Stimulated activated CD8-positive, alpha-beta memory T cell treated with anti-CD3 and anti-CD28 coated beads, Interleukin-2, amount 100 ng/mL, for 48 hours (primary cell): ENCODE measurements at places on chromosomes 4 and X.
A peak's percentile ranks its signal among the peaks of the same experiment; 100 is the strongest.

DNA sequence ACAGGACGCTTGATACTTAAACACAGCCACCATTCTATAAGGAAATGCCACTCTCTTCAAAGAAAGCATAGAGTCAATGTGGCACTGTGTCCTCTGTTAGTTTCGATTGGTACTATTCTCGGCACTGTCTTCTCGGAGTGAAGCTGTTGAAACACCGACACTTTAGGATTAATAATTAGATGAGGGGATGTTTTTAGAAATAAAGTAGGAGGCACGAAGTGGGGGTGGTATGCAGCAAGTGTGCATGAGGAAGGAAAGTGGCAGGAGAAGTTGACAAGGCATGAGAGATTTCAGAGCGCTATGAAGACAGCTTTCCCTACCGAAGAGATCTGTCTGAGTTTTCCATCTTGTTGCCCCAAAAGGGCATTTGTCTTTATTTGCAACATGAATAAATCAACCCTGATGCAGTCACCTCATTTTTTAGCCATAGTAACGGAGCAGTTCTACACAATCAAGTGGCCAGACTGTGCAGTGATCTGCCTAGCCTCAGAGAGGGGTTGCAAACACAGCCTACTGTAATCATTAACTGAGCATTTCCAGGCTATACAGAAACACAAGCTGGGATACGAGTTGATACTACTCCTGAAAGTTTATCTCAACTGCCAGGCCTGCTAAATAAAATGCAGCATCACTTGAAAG, 8.3 kb downstream of the GPRIN3 start:
- DNase-seq, result no peak

- DNase-seq, result no peak
Observed at GRCh38 chr4:48639807-48640206, 140.3 kb downstream of the FRYL start.

- DNase-seq, result peak; percentile 28
Observed at GRCh38 chrX:53445977-53446376, 11.8 kb upstream of the HSD17B10 start.

DNA sequence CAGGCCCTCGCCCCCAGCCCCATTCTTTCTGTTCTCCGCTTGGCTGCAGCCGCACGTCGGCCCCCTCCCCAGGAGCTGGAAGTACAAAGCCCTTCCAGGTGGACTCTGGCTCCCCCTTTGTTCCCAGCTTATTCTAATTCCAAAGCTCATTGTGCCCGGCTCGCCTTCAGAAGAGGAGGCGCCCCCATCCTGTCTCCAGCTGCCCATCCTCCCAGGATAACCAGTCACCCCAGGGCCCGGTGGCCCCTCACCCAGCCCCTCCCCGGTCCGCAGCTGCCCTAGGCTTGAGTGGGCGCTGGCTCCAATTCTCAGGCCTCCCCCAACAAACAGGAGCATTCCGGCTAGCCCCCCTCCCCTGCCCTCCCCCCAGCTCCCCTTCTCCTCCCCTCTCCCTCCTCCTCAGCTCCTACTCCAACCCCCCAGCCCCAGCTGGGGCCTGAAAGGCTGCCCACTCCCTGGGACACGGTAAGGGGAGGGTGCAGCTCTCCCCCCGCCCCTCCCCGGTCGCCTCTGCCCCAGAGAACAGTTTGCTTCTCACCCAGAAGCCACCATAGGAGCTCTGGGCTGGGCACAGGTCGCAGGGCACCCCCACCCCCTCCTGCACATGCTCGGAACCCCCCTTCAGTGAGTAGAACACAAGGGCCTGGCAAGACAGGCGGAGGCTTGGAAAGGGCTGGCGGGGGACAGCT, 3.1 kb upstream of the SLC6A8 start:
- DNase-seq, result no peak

DNA sequence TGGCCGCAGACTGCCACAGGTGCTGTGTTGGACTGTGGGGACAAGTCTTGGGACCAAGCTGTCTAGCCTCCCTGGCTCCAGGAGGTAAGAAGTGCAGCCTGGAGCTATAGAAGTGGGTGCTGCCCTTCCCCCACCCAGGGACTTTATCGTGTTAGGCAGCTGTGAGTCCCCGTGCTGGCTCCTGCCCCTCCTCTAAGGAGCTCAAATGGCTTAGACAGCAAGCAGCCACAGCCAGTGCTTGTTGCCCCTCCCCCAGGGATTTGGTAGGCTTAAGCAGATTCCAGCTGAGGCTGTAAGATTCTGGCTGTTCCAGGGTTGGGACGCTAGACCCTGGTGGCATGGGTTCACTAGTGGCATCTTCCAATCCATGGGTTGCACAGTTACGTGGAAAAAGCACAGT, 979.4 kb upstream of the PCDH10 start:
- no peak for DNase-seq

GRCh38 chr4:82519776-82520175, 42.0 kb downstream of the TMEM150C start:
- no peak for DNase-seq

DNA sequence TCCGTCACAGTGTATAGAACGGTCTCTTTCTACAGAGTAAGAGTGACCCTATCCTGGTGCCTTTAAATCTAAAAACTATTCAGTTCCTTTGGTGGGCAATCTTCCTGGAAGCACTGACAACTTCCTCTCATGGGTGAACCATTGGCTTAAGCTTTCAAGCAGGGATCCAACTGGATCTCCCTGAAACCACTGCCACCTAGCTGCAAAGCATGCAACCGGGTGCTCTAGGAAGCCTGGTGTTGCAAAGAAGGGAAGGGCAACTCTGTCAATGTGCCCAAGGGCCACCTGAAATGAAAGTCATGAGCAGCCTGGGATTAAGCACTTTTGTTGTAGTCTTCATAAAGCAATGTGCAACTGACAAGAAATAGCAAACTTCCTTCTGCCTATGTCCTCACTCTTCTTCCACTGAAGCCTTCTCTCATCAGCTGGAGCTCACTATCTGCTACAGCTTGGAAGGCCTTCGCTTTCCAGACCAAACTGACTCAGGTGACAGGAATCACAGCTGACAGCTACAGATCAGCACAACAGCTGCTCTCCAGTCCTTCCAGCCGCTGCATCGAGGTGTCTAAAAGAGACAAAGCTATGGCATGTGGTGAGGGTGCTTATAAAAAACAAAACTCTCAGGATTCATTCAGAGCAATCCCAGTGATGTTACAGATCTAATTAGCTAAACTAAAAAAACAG, 46.1 kb downstream of the SETD7 start:
- no peak for DNase-seq

DNA sequence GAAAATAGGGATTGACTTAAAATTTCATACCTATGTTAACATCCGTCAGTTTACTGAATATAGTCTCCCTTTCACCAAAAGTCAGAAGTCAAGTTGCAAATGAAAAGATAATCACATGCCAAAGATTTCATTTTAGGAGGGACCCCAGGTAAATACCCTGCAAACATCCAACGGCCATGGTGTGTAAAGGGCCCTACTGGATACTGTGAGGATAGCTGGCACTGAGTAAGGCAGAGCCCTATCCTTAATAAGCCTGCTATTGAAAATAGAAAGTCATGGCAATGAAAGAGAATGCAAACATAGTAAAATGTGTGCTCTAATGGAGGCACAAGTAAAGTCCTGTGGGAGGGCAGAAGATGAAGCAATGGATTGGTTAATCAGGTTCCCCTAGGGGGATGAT, 20.9 kb downstream of the STK26 start:
- no peak for DNase-seq

DNA sequence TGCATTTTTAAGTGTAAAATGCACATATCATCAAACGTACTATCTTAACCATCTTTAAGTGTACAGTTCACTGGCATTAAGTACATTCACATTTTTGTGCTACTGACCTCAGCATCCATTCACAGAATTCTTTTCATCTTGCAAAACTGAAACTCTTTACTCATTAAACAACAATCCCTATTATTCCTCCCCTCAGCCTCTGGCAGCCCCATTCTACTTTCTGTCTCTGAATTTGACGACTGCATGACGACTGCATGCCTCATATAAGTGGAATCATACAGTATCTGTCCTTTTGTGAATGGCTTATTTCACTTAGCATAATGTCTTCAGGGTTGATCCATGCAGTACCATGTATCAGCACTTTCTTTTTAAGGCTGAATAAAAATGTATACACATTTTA, 38.7 kb downstream of the CNKSR2 start:
- DNase-seq, result no peak

DNA sequence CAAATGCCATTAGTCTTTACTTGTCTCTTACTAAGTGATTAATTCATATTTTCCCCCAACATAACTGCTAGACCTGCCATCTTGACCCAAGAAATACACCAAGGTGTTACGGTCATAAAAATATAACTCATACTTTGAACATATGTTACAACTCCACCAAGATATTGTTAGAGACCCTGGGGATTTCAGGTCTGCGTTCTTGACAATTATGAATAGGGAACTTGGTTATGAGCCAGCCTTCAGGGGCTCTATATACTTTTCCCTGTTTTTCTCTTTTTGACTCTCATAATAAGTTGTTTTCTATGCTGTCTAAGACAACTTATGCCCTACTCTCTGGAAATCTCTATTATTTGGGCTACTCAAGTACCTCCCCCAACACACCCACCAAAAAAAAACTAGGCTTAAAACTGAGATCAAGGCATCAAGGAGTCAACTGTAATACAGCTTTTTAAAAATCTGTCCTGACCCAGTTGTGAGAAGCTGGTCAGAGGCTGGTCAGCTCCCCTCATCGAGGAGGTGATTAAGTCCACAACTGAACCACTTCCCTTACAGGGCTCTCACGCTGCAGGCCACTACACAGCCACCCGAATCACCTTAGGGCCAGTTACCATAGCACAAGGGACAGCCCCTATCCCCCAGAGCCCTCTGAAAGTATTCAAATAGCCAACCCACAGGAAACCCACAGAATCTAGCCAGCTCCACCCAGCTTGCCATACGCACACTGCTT, 10.5 kb upstream of the TLR3 start:
- DNase-seq, result no peak

GRCh38 chr4:15378062-15378461, 49.8 kb upstream of the C1QTNF7 start:
- DNase-seq, result no peak

DNA sequence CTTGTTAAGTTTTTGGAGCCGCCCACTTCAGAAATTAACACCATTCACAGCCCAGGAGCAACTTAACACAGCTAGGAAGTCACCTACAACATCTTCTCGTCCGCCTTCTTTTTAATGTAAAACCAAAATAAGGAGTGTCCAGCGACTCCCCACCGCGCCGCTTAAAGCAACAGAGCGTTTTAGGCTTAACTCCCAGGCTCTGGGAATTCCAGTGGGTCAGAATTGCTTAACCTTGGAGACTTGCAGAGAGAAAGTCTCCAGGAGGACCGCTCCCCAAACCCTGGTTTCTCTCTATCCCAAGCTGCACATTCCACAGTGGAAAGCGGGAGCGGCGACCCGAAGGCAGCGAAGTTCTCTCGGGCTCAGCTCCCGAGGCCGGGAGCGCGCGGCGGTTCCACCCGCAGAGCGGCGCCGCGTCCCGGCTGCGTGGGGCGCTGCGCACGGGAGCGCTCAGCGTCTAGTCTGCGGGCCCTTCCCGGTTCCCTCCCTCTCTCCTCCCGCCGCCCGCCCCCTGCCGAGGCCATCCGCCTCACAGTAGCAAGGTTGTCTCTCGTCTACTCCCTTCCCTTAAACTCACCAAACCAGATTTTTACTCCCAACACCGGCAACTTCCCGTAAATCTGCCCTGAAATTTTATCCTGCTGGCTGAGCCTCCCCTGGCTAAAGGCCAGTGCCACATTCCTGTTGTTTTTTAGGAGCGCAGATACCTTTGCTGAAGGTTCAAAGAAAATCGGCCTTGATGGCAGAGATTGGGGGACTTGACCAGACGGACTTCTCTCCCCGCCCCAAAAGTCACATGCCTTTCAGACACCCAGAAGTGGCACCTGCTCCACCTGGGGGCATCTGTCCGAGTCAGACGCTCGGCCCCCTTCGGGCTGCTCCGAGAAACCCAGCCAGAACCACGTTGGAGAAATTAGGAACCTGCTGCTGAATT, at the start of gene RBM47:
RBM47 (minus strand) TSS at position 464 of the 934 bp plus-strand sequence. CDS start 190,971 bp downstream, outside the sequence.
- DNase-seq, result peak; percentile 9

DNA sequence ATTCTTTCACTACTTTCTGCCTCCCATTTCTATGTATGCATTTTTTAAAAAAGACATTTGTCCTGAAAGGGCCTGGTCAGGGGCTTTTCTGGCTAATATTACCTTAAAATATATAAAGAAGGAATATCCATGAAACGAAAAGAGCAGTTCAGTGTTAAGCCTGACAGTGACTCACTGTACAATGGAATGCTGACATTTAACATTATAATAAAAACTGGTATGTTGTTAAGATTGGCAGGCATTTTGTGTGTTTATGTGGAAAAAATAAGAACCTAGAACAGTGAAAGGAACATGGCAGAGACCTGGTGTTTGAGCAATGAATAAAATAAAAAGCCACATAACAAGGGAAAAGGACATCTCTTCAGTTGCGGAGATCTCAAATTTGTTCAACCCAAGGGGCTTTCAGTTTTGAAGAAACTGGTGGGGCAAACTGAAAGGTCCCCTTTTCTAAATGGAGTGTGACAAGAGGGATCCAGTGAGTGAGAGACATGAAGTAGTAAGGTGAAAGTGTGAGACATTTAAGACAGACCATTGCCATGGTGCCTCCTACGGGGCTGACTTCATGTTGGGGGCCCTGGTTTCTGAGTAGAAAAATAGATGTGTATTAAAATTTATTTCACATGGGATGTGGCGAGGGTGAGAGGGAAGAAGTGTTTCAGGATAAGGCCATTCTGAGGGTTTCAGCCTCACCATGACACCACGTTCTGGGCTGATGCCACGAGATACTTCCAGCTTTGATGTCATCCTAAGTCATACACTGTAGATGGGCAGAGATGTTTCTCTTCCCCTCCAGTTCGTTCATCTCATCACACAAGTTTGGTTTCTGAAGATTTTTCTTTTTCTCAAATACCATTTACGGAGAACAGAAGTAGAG, 324.9 kb downstream of the PPP3CA start:
- DNase-seq, result no peak

- DNase-seq, result peak; percentile 29
Observed at GRCh38 chrX:71181558-71181909, 36.9 kb downstream of the NLGN3 start.

- DNase-seq, result no peak
Observed at GRCh38 chr4:88940506-88940905, 116.5 kb downstream of the FAM13A start.

GRCh38 chr4:101184668-101185067, 162.7 kb downstream of the PPP3CA start:
- DNase-seq, result no peak

- DNase-seq, result no peak
Observed at GRCh38 chr4:24922416-24922815, 9.6 kb upstream of the CCDC149 start.

DNA sequence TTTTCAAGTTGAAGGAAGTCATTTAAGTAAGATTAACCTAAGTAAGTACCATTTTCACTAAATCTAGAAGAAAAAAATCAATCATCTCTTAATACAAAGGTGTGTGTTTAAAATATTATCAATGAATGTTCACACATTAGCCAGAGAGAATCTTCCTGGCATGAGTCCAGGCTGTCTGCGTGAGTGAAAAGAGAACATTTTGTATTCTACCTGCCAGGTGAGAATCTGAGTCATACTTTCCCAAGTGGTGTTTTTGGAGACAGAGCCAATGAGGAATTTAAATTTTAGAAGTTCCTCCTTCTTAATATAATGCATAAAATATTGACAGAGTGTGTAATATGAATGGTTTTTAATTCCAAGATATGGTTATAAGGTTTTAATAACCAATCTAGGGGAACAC, 371.8 kb upstream of the NR3C2 start:
- DNase-seq, result no peak

- DNase-seq, result no peak
Observed at GRCh38 chr4:106909486-106910188, 126.5 kb downstream of the DKK2 start.

GRCh38 chr4:113101669-113102068, 52.2 kb downstream of the ANK2 start:
- no peak for DNase-seq

GRCh38 chrX:149453030-149453429, 52.1 kb downstream of the IDS start:
- no peak for DNase-seq
